ENCODE measurements at places on chromosomes 13 and 19.

DNA sequence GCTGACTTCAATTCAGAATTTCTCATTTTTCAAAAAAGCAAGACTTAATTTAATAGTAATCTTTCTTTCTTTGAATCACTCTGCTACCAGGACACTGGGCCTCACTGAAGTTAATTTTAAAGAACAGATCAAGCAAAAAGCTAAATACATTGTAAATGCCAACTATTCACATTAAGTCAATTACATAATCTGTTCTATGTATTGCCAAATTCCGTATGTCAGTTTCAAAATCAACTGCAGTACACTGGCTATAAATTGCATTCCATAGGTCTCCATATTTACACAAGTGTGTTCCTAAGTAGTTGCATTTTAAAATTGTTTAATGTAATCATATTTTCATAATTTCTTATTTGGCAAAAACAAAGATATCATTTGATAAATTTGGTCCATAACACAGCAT is 10.1 kb downstream of the FOXO1 start:
- H3K4me1 ChIP-seq = peaks cover 13% of the 10 kb centered on the region
- peaks cover 15% of the 10 kb centered on the region for H3K36me3 ChIP-seq
- no peak for DNase-seq
- no peaks in the 10 kb centered on the region for H3K27me3 ChIP-seq
- H3K27ac ChIP-seq = no peak overlapping the region

DNA sequence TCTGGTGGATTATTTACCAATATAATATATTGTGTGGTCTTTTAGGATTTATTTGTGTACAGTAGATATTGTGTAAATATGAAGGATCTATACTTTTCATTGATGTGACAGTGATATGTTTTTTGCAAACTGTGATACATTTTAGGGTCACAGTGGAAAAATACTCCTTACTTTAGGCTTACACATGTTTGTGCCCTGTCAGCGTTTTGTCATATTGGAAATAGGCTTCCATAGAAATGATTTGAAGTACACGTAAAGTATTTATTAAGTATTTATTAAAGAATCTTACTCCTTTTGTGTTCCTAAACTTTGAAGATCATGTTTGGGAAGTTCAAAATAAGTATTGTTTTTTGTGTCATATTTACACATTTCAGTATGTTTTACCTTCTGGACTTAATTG is 5.0 kb downstream of the ZNF808 start:
- H3K36me3 ChIP-seq = peaks cover 7% of the 10 kb centered on the region
- H3K4me3 ChIP-seq = no peak overlapping the region
- no peak for DNase-seq
- no peaks in the 10 kb centered on the region for H3K27me3 ChIP-seq
- H3K27ac ChIP-seq = peak overlapping the region; percentile 49
- H3K4me1 ChIP-seq = peaks cover 20% of the 10 kb centered on the region

- peaks cover 3% of the 10 kb centered on the region for H3K27me3 ChIP-seq
- no peak overlapping the region for H3K27ac ChIP-seq
- H3K36me3 ChIP-seq = no peaks in the 10 kb centered on the region
Measured at GRCh38 chr19:2497186-2497585, 21.3 kb downstream of the GADD45B start.

DNA sequence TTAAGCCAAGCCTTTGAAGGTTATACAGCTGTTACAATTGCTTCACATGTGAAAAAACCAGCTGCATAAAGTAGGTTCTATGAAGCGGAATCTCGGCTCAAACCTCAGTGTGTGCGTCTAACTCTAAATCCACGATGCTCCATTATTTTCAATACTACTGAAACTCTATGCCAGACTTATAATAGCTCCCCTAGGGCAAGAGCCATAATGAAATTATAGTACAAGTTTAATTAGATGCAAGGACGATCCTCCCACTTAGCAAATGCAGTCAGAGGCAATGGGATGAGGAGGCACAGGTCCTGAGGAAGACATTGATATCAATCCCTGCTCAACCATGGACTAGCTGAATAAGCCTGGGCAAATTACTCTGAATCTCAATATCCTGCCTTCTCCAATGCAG is 31.1 kb downstream of the SLC7A1 start:
- H3K36me3 ChIP-seq = no peaks in the 10 kb centered on the region
- H3K4me1 ChIP-seq = peaks cover 31% of the 10 kb centered on the region
- H3K4me3 ChIP-seq = no peak overlapping the region
- H3K27ac ChIP-seq = no peak overlapping the region
- no peaks in the 10 kb centered on the region for H3K27me3 ChIP-seq
- no peak for DNase-seq

DNA sequence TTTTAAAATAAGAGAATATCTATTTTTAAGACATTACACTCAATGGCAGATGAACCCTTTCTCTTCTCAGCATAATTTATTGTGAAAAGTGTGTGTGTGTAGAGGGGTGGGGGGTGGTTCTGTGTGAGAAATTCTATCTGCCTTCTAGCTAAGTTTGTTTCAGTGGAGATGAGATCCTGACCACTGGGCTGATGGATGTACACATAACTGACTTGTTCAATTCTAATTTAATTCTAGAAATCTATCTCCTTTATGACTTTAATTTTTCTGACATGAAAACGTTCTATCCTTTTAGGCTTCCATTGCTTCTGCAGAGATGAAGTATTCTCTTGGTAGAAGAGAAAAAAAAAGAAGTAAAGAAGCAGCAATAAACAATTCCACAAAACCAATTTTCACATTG is 891.6 kb downstream of the PCDH9 start:
- no peak for DNase-seq
- H3K4me3 ChIP-seq = no peak overlapping the region
- peaks cover 3% of the 10 kb centered on the region for H3K4me1 ChIP-seq
- no peak overlapping the region for H3K27ac ChIP-seq

- H3K4me3 ChIP-seq = no peak overlapping the region
- DNase-seq = no peak
Measured at GRCh38 chr13:88978607-88979006, 1307.4 kb downstream of the SLITRK5 start.

DNA sequence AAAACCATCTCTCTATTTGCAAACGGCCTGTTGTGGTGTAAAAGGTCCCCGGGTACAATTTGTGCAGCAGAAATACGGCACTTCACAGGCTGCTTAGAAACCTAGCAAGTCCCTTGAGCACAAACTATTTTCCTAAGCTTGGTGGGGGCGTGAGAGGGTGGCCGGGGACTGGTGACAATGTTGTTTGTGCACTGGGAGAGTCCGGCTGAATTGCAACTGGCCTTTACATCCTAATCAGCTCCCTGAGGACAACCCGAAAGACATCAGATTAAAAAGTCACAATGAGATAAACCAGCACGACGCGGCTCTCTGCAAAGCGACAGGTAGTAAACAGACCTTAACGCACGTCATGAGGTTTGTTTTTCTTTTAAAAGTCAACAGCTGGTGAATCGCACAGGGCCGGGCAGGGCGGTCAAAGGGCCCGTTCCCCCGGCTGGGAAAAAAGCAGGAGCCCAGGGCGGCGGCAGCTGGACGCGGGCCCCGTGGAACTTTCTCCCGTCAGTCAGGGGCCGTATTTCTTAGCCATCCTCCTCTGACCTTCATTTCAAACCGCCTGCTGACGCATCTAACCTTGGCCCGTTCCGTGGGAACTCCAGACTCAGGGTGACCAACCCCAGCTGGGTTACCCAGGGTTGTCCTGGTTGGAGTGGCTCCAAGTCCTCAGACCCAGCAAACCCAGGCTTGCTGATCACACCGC is 112.3 kb downstream of the GADD45B start:
- H3K27me3 ChIP-seq = peaks cover 15% of the 10 kb centered on the region
- H3K36me3 ChIP-seq = no peaks in the 10 kb centered on the region
- H3K4me3 ChIP-seq = peak overlapping the region; percentile 18
- DNase-seq = no peak
- peak overlapping the region; percentile 88 for H3K27ac ChIP-seq

- peak overlapping the region; percentile 94 for H3K4me3 ChIP-seq
- peaks cover 1% of the 10 kb centered on the region for H3K36me3 ChIP-seq
- H3K4me1 ChIP-seq = peaks cover 39% of the 10 kb centered on the region
- H3K27me3 ChIP-seq = no peaks in the 10 kb centered on the region
- H3K27ac ChIP-seq = peak overlapping the region; percentile 92
Measured at GRCh38 chr19:17243211-17243829, 2.4 kb downstream of the NR2F6 start.

GRCh38 chr13:46575301-46575771 is 22.4 kb downstream of the LRCH1 start:
- peak overlapping the region; percentile 3 for H3K27ac ChIP-seq
- H3K4me3 ChIP-seq = no peak overlapping the region
- DNase-seq = no peak
- peaks cover 17% of the 10 kb centered on the region for H3K36me3 ChIP-seq
- H3K27me3 ChIP-seq = no peaks in the 10 kb centered on the region

DNA sequence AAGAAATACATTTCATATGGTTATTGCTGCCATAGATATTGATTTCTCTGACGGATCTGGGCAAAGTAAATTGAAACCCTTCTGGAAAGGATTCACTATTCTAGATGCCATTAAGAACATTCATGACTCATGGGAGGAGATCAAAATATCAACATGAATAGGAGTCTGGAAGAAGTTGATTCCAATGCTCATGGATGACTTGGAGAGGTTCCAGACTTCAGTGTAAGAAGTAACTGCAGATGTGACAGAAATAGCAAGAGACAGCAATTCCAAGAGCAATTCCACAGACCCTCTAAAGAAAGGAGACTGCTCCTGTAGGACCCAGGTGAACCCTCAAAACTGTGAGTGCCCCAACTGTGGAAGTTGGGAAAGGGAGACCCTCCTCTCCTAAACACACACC is 30.9 kb upstream of the KCTD12 start:
- H3K27ac ChIP-seq = peak overlapping the region; percentile 13
- DNase-seq = no peak
- H3K4me3 ChIP-seq = no peak overlapping the region
- H3K36me3 ChIP-seq = no peaks in the 10 kb centered on the region

DNA sequence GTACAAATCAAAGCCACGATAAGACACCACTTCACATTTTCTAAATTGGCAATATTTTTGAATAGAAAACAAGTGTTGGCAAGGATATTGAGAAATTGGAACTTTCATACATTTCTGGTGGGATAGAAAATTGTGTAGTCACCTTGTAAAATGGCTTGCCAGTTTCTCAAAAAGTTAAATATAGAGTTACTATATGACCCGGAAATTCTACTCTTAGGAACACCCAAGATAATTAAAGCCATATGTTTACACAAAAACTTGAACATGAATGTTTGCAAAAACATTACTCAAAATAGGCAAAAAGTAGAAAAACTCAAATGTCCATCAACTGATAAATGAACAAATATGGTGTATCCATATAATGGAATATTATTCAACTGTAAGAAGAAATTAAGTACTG is 552.5 kb downstream of the TBC1D4 start:
- H3K4me3 ChIP-seq = no peak overlapping the region
- H3K4me1 ChIP-seq = no peaks in the 10 kb centered on the region
- H3K36me3 ChIP-seq = no peaks in the 10 kb centered on the region
- DNase-seq = no peak
- H3K27me3 ChIP-seq = no peaks in the 10 kb centered on the region

DNA sequence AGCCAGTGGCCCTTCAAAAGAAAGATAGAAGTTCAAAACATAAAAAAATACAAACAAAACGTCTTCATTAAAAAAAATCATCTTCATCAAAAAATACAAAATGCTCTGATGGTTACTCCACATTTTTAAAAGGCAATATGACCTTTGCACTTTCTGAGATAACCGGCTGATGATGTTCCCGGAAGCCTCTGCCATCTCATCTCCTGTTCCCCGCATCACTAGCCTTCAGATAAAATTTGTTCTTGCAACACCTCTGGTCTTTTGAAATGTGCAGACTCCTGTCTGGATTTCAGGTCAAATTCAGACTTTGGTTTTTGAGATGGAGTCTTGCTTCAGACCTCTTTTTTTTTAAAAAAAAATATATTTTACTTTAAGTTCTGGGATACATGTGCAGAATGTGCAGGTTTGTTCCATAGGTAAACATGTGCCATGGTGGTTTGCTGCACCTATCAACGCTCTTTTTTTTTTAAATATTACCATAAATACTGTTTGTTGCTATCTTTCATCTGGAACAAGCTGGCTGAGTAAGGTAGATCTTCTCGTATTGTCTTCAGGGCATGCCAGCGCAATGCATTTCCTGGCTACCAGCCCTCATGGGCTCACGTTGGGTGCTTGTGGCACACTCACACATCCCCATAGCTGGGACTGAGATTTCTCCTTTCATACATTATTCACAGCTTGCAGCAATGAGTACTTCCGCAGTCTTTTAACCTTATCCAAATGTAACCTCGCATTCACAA is 418.9 kb upstream of the ARGLU1 start:
- H3K4me3 ChIP-seq = no peak overlapping the region
- H3K27me3 ChIP-seq = no peaks in the 10 kb centered on the region
- no peaks in the 10 kb centered on the region for H3K36me3 ChIP-seq
- peaks cover 26% of the 10 kb centered on the region for H3K4me1 ChIP-seq
- no peak overlapping the region for H3K27ac ChIP-seq

- H3K4me1 ChIP-seq = peaks cover 6% of the 10 kb centered on the region
- H3K4me3 ChIP-seq = no peak overlapping the region
- H3K27ac ChIP-seq = no peak overlapping the region
Measured at GRCh38 chr13:46382224-46382623, 4.8 kb downstream of the RUBCNL start.

GRCh38 chr13:84413016-84413415 is 530.7 kb upstream of the SLITRK1 start:
- H3K27me3 ChIP-seq = no peaks in the 10 kb centered on the region
- H3K4me1 ChIP-seq = no peaks in the 10 kb centered on the region
- H3K27ac ChIP-seq = no peak overlapping the region
- H3K36me3 ChIP-seq = no peaks in the 10 kb centered on the region

GRCh38 chr13:87042946-87043345 is 628.2 kb upstream of the SLITRK5 start:
- no peaks in the 10 kb centered on the region for H3K36me3 ChIP-seq
- H3K27ac ChIP-seq = no peak overlapping the region
- H3K4me3 ChIP-seq = no peak overlapping the region
- H3K4me1 ChIP-seq = no peaks in the 10 kb centered on the region

GRCh38 chr13:63693696-63694095 is 2278.0 kb upstream of the PCDH20 start:
- H3K4me3 ChIP-seq = no peak overlapping the region
- no peak overlapping the region for H3K27ac ChIP-seq
- H3K36me3 ChIP-seq = peaks cover 3% of the 10 kb centered on the region
- no peaks in the 10 kb centered on the region for H3K27me3 ChIP-seq
- no peaks in the 10 kb centered on the region for H3K4me1 ChIP-seq

GRCh38 chr13:44044547-44045179 is 165.0 kb downstream of the LACC1 start:
- no peaks in the 10 kb centered on the region for H3K36me3 ChIP-seq
- H3K27me3 ChIP-seq = peaks cover 13% of the 10 kb centered on the region
- no peak overlapping the region for H3K4me3 ChIP-seq
- peaks cover 25% of the 10 kb centered on the region for H3K4me1 ChIP-seq
- H3K27ac ChIP-seq = no peak overlapping the region

Data from type B pancreatic cell (in vitro differentiated cells).